Sigmoid colon (tissue), 7 donors: ENCODE measurements at places on chromosomes 16 and 17.

GRCh38 chr16:24748242-24748641 is 18.8 kb downstream of the TNRC6A start:
- DNase-seq, result peak; percentile 77

GRCh38 chr17:37131669-37132611 is 183.2 kb downstream of the AATF start:
- DNase-seq, result no peak

DNA sequence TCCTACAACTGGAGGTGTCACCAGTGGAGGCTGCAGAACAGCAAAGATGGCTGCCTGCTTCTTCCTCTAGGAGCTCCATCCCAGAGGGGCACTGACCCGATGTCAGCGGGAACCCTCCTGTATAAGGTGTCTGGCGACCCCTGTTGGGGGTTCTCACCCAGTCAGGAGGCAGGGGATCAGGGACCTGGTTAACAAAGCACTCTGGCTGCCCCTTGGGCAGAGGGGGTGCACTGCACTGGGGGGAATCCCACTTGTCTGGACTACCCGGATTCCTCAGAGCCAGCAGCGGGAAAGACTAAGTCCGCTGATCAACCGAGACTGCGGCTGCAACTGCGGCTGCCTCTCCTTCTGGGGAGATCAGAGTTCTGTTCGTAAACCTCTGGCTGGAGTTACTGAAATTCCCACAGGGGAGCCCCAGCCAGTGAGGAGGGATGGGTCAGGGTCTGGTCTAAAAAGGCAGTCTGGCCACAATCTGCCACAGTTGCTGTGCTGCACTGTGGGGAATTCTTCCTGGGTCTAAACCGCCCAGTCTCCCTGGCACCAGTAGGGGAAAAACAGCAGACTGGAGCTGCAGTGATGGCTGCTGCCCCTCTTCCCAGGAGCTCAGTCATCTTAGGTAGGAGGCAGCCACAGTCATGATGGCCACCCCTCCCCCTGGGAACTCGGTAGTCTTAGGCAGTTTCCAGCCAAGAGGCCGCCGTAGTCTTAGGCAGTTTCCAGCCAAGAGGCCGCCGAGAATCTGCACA is 213.4 kb downstream of the CYB561 start:
- no peak for DNase-seq

GRCh38 chr16:66574081-66574480 is 5.2 kb upstream of the CMTM2 start:
- DNase-seq, result no peak

DNA sequence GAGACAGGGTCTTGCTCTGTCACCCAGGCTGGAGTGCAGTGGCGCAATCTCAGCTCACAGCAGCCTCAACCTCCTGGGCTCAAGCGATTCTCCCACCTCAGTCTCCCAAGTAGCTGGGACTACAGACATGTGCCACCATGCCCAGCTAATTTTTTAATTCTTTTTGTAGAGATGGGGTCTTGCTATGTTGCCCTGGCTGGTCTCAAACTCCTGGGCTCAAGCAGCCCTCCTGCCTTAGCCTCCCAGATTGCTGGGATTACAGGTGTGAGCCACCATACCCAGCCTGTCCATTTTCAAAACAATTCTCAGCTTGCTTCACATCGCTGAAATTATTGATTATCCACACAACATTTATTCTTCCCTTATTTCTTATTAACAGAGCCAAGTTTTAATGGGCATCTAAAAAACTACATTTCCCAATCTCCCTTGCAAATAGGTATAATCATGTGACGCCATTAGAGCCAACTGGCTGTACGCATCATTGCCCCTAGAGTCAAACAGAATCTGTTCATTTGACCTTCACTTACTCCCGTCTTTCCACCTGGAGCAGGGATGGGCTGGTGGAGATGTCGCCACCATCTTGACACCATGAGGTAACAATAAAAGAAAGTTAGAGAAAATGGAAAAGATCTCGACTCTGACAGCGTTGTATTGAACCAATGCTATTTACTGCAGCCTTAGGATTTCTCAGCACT is 148.0 kb upstream of the FOXF1 start:
- no peak for DNase-seq

DNA sequence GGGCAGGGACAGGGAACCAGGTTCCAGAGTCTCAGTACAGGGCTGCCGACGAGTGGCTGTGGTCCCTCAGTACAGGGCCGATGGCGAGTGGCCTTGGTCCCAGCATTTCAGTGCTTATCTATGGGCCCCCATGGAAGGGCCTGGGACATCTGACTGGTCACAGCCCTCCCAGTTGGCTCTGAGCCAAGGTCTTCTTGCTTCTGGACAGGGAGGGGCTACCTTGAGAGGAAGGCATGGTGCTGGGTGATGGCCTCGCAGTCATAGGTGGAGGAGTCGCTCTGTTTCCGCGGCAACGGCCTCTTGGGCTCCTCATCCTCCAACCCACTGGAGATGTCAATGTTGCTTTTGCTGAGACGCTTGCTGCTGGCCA is 32.5 kb downstream of the PIMREG start:
- DNase-seq, result no peak
